ENCODE measurements at places on chromosomes 12 and 14.
A peak's percentile ranks its signal among the peaks of the same experiment; 100 is the strongest.

- DNase-seq: no peak
These were observed 9.1 kb upstream of the GLT1D1 start for GRCh38 chr12:128844031-128844635.

DNA sequence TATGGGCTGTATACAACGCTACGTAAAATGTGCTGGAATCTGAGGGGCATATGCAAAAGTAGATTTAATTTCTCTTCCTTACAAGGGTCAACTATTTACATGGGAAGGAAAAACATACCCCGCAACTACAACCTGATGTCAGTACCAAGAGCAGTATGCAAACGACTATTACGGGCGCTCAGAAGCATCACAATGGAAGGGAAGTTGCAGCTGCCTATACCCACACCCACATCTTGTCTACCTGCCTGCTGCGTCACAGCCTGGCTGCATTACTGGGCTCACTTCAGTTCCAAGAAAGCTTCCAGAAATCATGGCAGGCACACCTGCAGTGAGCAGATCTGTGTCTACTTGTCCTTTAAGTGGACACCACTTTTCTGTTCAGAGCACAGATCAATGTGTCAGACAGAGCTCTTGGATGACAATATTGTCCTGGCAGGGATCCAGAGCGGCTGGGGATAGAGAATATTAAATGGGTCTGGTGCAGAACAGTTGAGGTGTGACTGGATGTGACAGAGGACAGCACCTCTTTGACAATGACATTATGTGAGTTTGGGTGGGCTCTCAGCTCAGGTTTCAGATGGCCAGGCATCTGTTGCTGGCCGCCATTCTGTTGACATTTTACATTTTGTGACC is 41.5 kb upstream of the GNG2 start:
- no peak for DNase-seq

- peak; percentile 32 for DNase-seq
These were observed 279.6 kb upstream of the TMEM132C start for GRCh38 chr12:127987199-127987901.

DNA sequence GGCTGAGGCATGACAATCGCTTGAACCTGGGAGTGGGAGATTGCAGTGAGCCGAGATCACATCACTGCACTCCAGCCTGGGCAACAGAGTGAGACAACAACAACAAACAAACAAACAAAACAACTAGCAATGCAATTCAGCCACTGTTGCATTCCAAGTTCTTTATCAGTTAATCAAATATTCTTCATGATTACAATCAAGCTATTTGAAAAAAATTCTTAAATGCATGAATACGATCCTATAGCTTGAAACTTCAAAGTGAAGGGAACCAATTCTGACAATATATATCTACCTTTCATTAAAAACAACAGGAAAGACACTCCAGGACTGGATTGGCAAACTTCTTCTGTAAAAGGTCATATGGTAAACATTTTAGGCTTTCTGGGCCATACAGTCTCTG is 31.3 kb upstream of the OTX2 start:
- no peak for DNase-seq

GRCh38 chr12:116060764-116061163 is 216.7 kb downstream of the MED13L start:
- no peak for DNase-seq

DNA sequence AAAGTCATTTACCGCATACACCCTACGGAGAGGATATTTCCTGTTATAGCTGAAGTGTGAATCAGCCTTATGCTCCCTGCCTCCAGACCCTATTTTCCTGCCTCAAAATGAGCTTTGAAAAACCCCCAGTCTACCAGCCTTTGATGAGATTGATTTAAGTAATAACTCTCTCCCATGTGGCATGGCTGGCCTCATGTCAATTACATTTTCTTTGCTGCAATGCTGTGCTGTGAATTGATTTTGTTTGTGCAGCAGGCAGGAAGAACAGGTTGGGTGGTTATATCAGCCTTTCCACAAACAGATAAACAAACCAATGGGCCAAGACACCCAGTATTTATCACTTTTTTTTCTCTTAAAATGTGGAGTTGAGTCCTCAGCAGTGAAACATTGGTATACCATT is 1105.5 kb upstream of the TMEM132C start:
- no peak for DNase-seq

DNA sequence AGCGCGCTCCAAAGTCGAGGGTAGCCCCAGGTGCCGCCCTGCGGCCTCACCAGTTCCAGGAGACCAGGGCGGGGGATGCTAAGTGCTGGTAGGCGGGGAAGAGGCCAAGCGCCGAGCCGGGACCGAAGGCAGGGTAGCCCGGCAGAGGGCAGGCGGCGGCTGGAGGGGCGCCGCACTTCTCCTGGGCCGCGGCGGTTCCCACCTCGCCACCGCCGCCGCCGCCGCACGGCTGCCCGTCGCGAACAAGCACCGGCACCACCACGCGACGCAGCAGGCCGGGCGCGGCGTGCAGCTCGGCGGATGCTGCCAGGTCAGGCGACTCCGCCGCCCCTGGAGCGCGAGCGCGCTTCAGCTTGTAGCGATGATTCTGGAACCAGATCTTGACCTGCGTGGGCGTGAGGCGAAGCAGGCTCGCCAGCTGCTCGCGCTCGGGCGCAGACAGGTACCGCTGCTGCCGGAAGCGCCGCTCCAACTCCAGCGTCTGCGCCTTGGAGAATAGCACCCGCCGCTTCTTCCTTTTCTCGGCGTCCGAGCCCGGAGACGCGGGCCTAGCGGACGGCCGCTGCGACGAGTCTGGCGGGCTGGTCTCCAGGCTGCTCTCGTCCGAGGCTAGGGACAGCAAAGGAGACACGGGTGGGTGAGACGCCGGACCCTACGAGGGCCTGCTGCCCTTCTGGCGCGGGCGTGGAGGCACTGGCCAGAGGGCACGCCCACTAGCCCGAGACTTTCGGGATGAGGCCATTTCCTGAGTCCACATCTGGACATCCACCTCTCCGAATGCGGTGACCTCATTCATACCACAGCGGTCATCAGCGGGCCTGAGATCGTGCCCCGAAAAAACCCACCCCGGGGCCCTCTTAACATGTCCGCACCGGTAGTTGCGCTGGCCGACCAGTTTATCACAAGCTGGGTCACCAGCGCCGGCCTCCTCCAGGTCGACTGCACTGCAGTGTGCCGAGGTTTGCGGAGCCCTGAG is 1.3 kb downstream of the NKX2-8 start:
- no peak for DNase-seq

GRCh38 chr12:3087758-3088650 is 10.8 kb downstream of the TSPAN9 start:
- DNase-seq: no peak

- no peak for DNase-seq
These were observed 61.0 kb downstream of the LRRC74A start for GRCh38 chr14:76887191-76887590.

DNA sequence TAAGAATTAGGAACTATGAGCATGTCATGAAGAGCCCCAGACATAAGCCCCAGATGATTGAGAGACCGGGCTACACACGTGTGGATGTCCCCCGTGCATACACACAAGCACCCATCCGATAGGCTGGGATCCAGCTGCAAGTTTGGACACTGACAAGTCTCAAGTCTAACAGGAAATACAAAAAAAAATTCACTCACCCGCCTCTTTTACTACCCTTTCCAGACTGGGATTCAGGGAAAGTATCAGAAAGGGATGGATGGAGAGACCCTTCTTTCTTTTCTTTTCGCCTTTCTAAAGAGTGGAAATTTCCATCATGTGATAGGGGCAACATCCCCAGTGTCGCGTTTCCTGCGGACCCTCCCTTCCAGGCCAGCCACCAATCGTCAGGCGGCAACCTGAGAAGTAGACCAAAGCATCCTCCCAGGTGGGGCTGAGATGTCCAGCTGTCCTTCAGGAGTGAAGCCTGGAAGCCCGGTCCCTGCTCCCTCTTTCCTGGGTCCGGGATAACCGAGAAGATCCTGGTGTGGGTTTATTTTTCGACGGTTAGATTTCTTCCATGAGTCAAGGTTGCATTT is 6.4 kb upstream of the SLC38A4 start:
- DNase-seq: no peak

DNA sequence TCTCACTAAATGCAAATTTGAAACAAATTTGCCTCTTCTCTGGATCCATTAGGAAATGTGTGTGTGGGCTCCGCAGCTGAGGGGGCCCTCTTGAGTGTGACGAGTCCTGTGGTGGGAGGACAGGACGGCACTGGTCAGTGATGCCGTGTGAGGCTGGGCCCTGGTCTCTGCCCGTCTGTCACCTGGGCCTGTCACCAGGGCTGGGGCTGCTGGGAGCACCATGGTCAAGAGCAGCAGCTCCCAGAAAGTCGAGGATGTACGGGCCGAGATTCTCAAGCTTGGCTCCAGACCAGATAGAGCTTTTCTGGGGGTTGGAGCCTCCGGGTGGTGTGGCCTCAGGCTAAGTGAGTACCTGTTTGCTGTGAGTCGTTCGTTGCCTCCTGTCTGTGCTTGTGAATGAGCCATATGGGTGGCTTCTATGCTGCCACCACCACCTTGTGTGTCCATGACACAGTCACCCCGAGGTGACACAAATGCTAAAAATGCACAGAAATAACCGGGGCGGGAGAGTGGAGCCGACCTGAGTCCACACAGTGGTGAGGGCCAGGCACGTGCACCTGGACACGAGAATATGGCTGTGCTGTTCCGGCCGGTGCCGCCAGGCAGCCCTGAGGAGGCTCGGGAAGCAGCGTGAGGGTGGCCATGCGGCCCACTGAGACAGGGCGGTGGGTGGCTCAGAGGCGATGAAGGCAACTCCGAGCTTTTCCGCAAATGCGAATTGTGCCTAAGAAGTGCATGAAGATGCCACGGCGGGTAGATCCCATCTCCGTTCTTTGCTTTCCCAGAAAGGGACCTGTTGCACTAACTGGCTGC is 8.7 kb downstream of the PGAM5 start:
- no peak for DNase-seq

GRCh38 chr12:118290130-118290529 is 82.6 kb downstream of the TAOK3 start:
- DNase-seq: no peak

GRCh38 chr12:52801773-52802172 is 5.9 kb upstream of the KRT3 start:
- DNase-seq: no peak

- DNase-seq: no peak
These were observed 62.2 kb downstream of the GNG2 start for GRCh38 chr14:51922624-51923023.

GRCh38 chr12:92927436-92928281 is 1.4 kb downstream of the EEA1 start:
- peak; percentile 36 for DNase-seq

- DNase-seq: no peak
These were observed 15.1 kb downstream of the ZFC3H1 start for GRCh38 chr12:71648537-71648936.

DNA sequence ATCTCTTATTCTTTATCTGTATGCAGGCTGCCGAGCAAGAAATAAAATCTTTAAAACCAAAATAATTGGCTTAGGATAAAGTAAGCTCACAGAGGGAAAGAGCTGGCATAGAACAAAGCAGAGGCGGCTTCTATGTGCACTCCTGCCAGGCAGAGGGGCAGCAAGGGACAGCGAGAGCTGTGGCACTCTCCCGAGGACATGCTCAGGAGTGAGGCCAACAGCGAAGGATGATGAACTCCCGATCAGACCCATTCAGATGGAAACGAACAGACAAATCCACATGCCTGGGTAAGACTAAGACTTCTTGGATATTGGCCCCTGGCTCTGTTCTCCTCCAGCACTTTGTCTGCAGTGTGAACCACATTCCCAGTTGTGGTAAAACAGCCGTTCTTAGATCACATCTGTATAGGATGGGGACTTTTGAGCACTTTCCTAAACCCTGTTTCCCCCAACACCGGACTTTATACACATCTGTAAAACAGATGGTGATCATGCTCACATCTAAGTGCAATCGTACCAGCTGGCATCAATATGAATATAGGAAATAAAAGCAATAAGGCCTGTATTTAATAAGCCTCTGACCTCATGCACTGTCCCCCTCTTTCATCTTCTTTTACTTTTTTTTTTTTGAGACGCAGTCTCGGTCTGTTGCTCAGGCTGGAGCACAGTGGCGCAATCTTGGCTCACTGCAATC is 134.1 kb downstream of the PPM1H start:
- no peak for DNase-seq

GRCh38 chr14:78790271-78790670 is 620.1 kb downstream of the NRXN3 start:
- no peak for DNase-seq

DNA sequence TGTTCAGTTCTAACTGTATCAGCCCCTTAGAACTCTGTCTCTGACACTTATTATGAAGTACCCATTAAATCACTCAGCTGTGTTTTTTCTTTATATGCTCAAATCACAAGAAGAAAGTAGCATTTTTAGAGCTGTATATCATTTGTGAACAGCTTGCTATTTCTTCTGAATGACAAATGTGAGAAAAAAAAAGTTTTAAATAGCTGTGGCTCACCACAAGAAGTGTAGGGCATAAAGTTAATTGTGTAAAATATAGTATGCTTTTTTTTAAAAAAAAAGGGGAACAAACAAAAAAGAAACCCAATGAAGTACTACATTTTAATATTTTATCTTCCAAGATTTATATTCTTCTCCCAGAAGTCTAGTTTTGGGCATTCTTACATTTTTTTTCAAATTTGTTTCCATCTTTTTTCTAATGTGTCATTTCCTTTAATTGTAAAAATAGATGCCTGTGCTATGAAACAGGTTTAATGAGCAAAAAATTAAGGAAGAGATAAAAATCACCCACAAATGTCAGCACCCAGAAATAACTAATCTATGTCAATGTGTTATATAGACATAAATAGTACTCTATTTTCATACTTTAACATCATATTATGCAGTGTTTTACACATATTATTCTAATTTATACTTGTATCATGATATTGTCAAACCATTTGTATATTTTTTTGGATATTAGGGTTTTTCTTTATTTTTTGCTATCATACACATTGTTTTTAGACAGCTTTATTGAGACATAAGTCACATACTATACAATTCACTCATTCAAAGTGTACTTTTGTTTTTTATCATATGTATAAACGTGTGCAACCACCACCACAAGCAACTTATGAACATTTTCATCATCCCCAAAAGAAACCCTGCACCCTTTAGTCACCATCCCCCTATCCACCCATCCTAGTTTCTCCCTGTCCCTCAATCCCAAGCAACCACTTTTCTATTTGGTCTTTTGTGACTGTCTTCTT is 22.4 kb upstream of the LRRK2 start:
- DNase-seq: no peak

GRCh38 chr14:55107766-55108554 is 21.1 kb upstream of the LGALS3 start:
- DNase-seq: peak; percentile 70
